NCI-H187 treated with DMSO at 0.1 percent for 48 hours (cell line): ENCODE measurements at places on chromosomes 12 and 14.
A peak's percentile ranks its signal among the peaks of the same experiment; 100 is the strongest.

GRCh38 chr14:71380271-71380670, 473.0 kb downstream of the PCNX1 start:
- DNase-seq: no peak

GRCh38 chr14:86296173-86296572, 766.2 kb downstream of the FLRT2 start:
- DNase-seq: peak; percentile 80

DNA sequence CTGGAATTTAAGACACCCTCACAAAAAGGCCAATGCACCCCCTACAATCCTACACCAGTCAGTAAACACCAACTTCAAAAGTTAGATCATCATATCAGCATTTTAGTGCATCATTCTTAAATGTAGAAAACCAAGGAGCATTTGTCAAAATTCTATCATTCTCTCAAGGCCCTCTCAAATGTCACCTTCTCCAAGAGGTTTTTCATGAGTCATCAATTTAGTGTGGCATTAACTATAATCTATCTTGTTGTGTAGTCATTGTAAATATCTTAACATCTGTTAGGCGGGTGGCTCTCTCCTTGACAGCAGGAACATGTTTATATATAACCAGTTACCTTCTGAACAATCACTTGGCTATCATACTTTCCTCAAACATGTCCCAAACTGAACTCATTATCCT, 62.1 kb upstream of the G2E3 start:
- DNase-seq: no peak

GRCh38 chr12:106245767-106246166, 2.1 kb downstream of the CKAP4 start:
- DNase-seq: no peak

DNA sequence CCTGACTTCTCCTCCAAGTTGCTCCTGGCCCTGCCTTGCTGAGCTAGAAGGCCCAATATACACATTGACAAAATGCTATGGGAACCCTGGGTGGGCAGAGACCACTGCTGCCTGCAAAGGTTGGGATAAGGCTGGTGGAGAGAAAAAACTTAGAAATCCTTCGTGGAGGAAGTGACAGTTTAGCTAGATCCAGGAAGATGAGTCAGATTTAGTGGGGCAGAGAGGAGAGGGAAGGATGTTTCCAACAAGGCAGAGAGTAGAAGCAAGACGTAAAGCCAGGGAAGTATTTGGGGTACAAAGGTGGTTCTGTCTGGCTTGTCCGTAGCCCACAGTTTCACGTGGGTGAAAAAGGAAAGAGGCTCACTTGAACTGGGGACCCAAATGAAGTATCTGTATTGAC, 69.0 kb upstream of the CLMN start:
- DNase-seq: no peak

- no peak for DNase-seq
These were observed 380.1 kb downstream of the ALG10 start for GRCh38 chr12:34402228-34402898.

DNA sequence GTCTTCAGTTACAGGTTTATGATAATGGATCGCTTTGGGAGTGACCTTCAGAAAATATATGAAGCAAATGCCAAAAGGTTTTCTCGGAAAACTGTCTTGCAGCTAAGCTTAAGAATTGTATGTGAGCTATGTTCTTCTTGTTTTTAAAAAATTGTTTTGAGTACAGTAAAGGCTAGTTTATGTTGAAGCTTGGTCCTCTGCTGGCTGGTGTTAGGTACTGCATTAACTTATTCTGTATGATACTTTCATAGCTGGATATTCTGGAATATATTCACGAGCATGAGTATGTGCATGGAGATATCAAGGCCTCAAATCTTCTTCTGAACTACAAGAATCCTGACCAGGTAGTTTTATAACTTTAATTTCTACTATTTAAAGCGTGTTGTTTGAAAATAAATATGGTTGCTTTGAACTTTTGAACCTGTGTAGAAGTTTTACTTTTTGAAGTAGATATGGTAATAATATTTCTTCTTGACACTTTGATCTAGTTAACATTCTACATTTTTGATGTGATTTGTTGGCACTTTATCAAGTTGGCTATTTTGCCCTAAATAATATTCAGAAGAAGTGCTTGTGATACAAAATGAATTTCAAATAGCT, 55.7 kb downstream of the VRK1 start:
- no peak for DNase-seq

DNA sequence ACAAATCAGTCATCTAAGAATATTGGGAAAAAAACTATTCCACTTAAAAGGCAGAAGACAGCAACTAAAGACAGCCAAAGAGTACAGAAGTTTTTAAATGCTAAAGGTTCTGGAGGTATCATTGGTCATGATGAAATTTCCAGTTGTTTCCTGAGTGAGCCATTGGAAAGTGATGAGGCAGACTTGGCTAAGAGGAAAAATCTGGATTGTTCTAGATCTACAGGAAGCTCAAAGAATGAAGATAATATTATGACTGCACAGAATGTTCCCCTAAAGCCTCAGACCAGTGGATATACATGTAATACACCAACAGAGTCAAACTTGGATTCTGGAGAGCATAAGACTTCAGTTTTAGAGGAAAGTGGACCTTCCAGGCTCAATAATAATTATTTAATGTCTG, 22.8 kb downstream of the GALNT4 start:
- no peak for DNase-seq

DNA sequence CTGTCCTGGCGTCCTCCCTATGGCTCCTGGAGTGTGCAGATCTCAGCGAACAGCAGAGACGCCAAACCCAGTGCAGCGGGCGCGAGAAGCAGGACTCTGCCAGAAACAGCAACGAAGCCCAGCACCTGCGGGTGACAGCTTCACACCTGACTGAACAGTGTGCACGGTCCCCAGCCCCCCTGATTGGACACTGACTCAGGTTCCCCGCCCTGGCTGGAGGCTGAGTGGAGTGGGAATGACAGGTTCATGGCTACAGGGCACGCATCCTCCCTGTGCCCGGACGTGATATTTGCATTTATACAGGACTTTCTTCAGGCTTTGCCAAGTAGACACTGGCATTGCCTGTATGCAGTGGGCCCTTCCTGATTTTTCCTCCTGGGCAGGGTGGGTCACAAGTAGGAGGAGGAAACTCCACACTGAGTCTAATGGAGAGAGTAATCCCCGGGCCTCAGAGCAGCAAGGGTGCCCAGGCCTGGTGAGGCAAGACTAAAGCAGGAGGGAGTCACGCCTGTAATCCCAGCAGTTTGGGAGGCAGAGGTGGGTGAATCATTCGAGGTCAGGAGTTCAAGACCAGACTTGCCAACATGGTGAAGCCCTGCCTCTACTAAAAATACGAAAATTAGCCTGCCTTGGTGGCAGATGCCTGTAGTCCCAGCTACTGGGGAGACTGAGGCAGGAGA, 71.6 kb downstream of the ASCL4 start:
- DNase-seq: no peak

GRCh38 chr14:68032154-68032553, 212.6 kb downstream of the RAD51B start:
- DNase-seq: no peak

- DNase-seq: no peak
These were observed 84.1 kb downstream of the BCL11B start for GRCh38 chr14:99187858-99188257.

DNA sequence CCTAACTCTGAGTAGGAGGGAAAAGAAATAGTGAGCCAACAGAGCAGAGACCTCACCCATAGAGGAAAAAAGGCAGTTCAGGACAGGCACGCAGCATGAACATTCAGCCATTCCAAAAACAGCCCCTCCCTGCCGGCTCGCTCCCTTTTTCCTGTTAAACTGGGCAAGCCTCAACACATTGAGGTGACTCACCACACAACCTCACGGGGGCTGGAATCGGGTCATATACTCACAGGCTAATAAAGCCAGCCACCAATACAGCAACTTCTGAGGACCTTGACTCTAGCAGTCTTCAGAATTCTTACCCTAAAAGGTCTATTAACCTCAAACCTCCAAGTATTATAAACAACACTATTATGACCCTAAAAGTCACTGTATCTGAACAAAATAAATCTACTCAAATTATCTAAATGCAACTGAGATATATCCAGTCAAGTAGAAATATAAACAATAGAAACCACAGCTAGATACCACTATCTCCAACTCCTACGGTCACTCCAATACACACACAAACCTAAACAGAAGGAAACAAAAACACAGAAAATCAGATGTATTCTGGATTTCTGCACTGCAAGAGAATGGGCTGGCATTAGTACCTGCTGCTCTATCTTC, 6.3 kb downstream of the YBX3 start:
- no peak for DNase-seq

DNA sequence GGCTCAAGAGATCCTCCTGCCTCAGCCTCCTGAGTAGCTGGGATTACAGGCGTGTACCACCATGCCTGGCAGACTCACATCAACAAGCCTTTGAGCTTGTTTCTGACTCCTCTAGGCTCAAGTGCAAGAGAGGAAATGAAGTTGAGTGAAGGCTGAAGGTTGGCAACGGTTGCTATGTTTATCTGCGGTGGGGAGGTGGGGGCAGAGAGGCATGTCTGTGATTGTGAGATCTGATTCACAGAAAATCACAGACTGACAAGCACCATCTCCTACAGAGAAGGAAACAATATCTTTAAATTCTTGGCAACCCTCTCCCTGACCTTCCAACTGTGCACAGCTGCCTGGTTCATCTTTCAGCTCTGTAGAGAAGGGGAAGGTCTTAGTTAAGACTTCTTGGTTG, 22.1 kb upstream of the NINJ2 start:
- no peak for DNase-seq

- DNase-seq: no peak
These were observed 607 bp downstream of the OS9 start for GRCh38 chr12:57694459-57695019.

GRCh38 chr12:91874086-91874865, 271.4 kb downstream of the BTG1 start:
- DNase-seq: no peak

DNA sequence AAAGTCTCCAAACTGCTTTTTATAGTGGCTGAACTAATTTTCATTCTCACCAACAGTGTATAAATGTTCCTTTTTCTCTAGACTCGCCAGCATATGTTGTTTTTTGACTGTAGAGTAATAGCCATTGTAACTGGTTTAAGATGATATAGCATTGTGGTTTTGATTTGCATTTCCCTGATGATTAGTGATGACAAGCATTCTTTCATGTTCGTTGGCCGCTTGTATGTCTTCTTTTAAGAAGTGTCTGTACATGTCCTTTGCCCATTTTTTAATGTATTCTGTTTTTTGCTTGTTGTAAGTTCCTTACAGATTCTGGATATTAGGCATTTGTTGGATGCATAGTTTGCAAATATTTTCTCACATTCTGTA, 404.9 kb downstream of the FLRT2 start:
- DNase-seq: no peak

GRCh38 chr12:20272801-20273200, 95.5 kb upstream of the PDE3A start:
- DNase-seq: no peak

- DNase-seq: no peak
These were observed 40.7 kb downstream of the WDR20 start for GRCh38 chr14:102180248-102180998.

DNA sequence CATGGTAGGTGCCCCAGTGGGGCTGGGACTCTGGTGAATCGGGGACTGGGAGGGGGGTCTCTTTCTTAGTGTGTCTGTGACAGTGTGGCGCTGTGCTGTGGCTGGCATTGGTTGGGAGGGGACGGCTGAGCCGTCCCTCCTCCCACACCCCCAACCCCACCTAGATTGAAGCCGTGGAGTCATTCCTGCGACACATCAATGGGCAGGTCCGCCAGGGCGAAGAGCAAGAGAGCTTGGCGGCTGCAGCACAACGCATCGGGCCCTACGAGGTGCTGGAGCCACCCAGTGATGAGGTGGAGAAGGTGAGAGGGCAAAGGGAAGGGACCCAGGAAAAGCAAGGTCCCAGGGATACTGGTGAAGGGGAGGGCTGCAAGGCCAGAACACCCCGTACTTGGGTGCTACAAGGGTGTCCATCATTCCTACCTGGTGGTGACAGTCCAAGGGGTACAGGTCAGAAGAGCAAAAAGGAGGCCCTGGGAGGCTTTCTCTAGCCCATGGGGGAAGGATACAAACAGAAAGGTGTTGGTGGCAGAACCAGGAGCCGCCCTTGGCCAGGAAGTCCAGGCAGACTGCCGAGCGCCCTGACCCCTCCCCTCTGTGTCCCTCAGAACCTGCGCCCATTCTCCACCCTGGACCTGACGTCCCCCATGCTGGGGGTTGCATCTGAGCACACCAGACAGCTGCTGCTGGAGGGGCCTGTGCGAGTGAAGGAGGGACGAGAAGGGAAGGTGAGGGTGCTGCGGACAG, 7.4 kb downstream of the PLEKHG6 start:
- no peak for DNase-seq

DNA sequence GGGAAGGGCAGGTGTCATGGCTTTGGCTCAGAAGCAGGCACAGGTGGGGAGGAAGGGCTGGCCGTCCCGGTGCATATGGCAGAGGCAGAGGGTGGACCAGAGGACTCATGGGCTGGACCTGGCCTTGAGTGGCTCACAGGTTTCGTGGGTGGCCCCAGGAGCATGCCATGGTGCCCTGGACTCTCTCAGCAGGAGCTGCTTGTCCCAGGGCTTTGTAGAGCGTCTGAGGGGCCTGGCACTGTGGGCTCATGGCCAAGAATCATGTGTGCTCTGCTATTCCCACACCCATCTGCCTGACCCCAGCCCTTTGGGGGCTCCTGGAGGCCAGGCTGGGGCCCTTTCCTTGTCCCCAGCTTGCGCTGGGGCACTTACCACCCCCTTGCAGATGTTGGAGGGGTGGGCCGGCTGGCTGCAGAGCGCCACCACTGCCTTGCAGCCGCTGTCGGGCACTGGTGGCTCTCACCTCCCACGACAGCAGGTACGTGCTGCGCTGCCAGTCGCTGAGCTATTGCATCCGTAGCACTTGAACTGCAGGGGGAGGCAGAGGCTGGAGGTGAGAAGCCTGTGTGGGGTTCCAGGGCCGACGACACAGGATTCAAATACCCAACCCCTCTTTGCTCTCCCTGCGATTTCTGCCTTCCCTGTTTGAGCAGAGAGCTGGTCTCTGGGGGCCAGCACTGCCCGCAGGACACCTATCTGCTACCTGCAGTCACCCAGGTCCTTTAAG, 187.4 kb upstream of the PRMT8 start:
- DNase-seq: no peak

DNA sequence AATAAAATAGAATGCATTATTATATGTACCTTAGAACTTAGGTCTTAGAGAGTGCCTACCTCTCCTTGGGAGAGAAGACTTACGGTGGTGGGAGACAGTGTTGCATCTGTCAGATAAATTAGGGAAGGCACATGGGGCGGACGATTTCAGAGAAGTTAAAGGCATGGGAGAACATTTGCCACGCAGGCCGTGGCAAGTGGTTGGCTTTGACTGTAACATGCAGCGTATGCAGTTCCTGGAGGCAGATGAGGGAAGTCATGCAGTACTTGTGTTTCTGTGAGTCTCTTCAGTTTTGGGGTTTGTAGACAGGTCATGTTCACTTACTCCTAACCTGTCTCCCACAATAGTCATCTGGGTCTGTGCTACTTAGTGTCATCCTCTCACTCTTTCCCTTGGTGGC, 43.6 kb downstream of the ETV6 start:
- DNase-seq: no peak

DNA sequence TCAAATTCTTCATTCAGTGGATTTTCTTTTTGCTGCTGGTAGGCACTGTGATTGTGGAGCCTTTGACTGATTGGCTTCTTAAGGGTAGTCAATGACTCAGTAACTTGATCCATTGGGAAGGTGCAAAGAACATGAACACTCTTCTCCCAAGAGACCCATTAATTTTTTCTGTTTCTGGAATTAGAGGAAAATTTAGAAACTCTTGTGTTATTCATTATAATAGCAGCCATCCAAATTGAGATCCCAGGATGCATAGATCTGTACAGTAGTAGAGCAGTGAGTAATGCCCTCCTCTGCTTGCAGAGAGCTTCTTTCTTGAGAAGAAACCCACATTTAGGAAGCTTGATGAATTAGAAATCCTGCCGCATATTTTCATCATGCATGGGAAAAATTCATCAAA, 63.9 kb downstream of the MYRFL start:
- no peak for DNase-seq
